ENCODE measurements at places on chromosomes 3 and 15.

DNA sequence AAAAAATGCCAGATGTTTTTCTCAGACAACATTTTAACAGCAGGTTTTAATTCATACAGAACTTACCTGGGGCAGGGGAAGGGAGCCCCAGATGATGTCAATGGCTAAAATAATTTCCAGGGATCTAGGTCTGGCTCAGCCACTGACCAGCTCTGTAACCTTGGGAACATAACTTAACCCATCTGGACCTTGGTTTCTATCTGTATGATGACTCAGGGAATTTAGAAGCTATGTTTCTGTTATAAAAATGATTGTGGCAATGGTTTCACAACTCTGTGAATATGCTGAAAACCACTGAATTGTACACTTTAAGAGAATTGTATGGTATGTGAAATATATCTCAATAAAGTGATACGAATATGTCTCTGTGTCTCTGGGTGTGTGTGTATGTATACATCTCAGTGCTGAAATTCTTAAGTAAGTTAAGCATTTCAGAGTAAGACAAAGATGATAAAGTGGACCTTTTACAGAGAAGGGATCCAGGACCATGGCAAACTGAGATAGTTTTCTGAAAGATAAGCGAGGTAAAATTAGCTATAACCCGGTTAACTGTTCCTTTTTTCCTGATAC is 2.9 kb downstream of the SH3GL3 start:
- DNase-seq: no peak

- DNase-seq: no peak
Observed at GRCh38 chr3:157067114-157067513, 92.8 kb downstream of the CCNL1 start.

DNA sequence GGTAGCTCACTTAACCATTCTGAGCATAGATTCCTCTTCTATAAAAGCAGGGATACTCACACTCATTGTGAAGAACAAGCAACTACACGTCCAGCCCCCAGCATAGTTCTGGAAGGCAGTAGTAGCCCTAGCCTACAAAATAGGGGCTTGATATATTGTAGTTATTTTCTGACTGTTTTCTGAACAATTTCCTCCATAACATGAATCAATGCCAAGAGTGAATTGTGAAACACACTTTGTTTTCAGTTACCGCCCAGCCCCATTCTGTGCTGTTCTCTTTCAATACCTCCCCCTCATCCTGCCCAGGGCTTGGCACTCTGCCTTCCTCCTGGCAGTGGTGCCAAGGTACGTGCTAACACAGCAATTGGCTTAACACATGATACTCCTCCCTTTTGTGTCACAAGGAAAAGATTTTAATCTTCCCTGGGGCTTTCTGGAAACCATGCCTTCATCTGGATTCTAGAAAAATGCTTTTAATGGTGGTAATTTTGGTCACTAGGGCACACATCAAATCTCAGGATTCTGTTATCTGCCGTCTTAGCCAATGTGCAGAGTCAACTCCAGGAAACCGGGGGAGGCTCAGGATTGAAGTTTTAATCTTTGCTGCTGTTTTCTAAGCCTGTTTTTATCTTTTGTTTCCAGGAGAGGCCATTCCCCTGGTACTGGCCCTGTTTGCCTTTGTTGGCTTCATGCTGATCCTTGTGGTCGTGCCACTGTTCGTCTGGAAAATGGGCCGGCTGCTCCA is 37.2 kb downstream of the IL20RB start:
- peak; percentile 64 for DNase-seq

DNA sequence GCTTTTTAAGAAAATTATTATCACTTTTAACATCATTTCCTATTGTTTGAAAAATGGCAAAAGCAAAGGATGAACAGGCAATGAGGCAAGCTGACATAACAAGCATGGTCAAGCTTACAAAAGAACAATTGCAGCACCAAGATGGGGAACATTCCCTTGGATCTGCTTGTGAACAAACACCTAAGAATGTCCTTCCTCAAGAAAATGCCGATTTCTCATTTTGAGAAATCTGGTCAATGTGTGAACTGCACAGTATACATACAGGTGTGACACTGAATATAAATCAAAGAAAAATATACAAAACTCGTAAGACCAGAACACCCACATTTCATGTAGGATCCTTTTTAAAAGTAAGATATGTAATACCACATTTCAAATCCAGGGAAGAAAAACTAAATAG is 58.9 kb downstream of the LRRFIP2 start:
- DNase-seq: peak; percentile 8

- DNase-seq: peak; percentile 98
Observed at GRCh38 chr3:107198581-107199181, 178.6 kb upstream of the CCDC54 start.

DNA sequence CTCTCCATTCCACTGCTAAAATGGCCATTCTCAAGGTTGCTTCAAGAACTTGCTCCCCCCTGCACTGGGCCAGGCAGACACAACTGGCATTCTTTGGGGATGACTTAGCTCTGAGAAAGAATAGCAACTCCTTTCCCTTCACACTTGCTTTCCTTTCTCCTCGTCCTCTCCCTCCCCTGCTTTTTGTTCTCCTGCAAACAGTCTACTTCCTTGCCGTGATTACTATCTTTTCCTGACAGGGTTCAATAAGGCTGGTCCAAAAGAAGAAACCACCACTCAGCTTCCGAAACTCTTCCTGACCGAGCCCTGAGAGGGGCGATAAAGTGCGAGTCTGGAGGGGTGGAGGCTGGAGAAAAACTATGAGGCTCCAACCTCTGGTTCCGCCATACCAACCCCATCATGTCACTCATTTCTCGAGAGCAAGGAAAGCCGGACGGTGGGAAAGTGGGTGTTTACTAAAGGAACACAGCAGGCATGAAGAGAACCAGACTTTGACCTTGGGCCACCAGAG is 5.0 kb downstream of the AMOTL2 start:
- no peak for DNase-seq

DNA sequence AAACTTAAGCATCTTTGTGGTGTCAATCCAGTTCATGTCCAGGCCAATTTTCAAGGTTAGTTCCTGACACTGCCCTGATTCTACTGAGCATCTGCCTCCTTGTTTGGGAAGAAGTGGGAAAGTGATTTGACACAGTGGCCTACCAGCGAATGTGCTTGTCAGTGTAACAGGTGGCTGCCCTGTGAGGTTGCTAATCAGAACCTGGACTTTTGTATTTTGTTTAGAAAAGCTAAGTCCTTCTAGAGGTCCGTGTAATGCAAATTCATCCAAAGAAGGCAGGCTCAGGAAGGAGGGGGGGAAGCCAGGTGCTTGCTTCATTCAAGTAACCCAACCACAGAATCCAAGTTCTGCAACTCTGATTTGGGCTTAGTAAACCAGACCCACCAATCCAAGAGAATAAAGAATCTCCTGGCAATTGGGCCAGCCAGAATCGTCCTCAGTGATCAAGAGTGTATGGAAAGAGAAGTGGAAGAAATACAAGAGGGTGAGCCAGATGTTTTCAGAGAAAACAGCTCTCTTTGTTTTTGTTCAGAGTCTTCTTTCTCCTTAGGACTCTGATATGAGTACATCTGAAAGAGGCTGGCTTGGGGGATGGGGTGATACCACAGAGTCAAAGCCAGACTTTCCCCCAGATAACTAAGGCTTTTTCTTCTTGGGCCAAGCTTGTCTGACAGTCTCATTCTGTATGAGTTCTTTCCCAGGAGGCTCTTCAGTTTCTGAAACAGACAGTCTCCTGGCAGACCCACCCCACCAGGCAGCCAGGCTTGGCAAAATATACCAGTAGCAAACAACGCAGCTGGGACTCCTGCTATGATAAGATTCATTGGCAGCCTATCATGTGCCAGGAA is 508.9 kb upstream of the TBL1XR1 start:
- peak; percentile 88 for DNase-seq

DNA sequence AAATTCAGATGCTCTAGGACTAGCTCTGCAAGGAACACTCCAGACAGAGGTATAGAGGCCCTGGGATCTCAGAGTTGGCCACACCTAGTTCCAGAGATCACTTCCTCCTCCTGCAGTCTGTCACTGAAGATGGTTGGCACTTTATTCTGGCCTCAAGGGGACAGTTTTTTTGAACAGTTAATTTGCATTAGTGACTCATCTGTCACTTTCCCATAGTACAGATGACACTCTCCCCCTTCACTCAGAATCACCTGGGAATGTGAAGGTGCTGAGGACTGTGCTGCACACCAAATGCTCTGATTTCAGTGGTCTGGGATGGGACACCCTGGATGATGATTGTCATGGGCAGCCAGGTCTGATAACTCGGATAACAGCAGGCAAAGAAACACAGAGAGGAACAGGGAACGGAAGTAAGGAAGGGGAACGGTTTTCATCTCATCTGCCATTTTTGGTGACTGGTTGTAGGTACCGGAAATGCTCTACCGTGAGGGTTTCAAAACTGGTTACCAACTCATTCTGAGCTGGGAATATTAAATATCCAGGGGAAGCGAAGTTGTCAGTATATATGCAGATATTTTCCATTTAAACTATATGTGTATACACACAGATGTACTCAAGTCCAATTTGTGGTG is 232.5 kb upstream of the ST8SIA2 start:
- no peak for DNase-seq

DNA sequence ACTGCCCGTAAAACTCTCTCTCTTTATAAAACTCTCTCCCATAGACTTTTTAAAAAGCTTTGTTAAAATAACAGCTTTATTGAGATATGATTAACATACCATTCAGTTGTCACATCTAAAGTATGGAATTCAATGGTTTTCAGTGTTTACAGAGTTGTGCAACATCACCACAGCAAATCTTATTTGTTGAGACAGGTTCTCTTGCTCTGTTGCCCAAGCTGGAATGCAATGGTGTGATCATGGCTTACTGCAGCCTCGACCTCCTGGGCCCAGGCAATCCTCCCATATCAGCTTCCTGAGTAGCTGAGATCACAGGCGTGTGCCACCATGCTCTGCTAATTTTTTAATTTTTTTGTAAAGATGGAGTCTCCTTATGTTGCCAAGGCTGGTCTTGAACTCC is 35.9 kb upstream of the TRAK1 start:
- DNase-seq: no peak

DNA sequence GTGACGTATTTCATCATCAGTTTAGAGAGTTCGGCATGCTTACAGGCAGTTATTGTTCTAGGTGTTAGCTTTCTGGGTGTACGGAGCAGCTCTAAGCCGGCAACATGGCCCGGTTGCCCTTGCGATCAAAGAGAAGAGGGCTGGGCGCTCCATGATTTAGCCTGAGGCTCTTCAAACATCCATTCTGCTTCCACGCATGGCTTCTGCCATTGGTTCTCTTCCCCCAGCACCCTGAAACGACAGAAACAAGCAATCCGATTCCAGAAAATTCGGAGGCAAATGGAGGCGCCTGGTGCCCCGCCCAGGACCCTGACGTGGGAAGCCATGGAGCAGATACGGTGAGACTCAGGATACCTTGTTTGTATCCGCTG is 574 bp downstream of the NGRN start:
- DNase-seq: peak; percentile 57

DNA sequence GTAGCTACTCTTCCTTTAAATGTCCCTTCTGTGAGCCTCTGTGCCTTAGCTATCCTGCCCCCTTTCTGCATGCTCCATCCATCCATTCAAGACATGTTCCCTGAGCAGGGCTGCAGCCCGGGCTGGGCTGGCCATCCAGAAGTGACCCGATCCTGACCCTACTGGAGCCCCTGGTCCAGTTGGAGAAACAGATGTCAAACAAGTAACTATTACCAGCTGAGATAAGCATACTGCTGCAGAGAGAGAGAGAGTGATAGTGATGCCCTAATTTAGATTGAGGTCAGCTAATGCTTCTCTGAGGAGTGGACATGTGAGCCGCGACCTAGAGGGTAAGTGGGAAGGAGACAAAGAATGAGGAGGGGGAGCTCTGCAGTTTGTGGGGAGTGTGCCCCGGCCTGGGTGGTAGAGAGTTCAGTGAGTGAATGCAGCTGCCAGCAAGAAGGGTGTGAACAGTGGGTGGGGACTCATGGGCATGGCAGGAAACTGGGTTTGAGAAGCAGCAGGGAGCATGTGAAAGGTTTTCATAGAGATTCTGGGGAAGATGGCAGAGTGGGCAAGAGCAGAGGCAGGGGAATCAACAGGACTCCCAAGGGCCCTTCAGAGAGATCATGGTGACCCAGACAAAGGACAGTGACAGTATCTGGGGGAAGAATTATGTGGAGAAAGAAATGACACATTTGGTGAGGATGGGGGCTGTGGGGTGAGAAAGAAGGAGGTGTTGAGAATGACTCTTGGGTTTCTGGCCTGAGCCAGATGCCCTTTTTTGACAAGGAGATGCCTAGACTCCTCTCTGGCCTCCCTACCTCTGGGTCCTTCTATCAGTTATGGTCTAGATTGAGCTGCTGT is 44.9 kb downstream of the CHCHD6 start:
- DNase-seq: no peak

DNA sequence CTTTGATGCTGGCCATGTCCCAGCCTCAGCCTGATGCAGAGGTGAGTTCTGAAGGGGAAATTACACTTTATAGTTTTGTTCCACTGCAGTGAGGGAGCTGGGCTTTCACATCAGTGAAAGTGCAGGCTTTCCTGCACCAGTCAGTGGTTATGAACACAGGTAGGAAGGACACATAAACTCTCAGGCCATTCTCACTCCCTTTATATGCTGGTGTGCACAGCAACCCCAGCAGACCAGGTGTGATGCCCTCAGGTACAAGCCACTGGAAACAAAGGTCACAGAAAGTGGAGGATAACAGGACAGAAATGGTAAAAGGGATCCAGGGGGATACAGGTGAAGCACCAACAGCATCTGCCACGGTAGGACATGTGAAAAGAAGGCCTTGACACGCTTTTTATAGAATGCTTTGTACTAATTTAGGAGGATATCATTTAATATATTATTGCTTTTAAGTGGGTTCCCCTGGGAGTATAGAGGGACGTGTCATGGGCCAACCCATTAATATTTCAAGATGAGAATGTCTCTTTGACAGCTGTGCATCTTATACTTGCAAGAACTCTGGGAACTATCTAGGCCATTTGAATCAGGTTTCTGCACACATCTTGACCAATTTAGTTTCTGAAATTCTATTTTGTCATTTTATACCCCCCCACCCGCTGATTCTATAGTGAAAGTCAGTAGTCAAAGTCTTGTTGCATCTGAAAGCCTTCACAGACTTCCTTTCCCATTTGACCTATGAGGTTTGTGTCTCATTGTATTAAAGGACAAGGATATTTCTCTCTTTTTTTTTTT is 25.0 kb upstream of the BLM start:
- DNase-seq: no peak

DNA sequence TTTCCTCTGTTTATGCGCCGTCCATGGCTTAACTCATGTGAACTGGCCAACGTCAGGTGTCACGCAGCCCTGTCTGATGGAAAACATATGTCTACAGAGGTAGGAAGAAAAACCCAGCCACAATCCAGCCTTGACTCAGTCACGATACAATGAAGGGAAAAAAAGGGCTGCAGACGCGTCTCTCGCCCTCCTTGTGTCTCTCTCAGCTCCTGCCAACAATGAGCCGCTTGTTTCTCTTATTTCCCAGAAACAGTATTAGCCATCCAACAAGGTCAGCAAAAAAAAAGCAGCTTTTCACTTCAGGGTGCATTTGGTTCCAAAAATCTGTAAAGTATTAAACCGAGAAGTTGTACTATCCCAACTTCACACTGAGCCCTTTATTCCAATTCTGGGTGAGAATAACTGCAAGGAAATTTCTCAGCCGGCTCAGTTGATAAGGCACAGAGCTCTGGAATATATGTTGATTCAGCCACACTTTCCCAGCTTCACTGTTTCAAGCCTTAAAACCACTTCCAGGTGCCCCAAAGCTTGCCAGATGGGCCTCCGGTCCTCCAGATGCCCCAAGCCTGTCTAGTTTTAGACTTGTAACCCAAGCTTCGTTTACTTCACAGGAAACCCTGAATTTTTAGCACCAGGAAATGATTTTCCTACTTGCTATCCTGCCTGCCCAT is 79.4 kb downstream of the TM4SF4 start:
- DNase-seq: peak; percentile 96
